Amygdala (tissue), 56 donors: ENCODE measurements at places on chromosomes 11 and 22.

DNA sequence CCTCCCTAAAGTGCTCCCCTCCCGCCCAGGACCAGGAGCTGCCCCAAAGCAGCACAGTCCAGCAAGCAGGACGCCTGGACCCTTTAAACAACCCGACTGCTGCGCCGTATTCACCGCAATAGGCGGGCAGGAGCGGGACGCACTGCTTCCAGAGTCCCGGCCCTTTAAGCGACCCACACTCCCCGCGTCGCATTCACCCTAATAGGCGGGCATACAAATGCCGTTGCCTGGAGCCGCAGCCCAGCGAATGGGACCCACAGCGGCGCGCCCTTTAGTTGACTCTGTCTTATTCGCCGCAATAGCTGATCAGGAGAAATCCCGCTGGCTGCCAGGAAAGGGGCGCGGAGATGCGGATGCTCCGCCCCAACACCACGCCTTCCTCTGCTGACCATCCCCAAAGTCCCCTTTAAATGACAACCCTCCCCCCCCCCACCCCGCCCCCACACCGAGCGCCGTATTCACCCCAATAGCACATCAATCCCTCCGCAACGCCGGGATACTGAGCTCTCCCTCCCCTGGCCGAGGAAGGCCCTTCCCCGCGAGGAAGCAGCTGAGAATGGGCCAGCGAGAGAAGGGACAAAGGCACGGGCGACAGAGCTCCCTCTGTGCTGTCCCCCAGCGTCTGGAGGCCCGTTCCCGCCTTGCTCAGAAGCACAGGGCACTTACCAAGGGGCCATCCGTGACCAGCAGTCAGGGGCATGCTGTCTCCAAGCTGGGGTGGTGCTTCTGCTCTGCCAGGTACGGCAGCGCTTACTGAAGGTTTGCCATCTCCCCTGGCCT lies 4.7 kb downstream of the OSBPL5 start:
- peak; percentile 87 for DNase-seq

GRCh38 chr22:19203834-19204233 lies 25.3 kb upstream of the SLC25A1 start:
- no peak for DNase-seq

GRCh38 chr11:28621753-28622152 lies 513.6 kb downstream of the METTL15 start:
- DNase-seq, result no peak

DNA sequence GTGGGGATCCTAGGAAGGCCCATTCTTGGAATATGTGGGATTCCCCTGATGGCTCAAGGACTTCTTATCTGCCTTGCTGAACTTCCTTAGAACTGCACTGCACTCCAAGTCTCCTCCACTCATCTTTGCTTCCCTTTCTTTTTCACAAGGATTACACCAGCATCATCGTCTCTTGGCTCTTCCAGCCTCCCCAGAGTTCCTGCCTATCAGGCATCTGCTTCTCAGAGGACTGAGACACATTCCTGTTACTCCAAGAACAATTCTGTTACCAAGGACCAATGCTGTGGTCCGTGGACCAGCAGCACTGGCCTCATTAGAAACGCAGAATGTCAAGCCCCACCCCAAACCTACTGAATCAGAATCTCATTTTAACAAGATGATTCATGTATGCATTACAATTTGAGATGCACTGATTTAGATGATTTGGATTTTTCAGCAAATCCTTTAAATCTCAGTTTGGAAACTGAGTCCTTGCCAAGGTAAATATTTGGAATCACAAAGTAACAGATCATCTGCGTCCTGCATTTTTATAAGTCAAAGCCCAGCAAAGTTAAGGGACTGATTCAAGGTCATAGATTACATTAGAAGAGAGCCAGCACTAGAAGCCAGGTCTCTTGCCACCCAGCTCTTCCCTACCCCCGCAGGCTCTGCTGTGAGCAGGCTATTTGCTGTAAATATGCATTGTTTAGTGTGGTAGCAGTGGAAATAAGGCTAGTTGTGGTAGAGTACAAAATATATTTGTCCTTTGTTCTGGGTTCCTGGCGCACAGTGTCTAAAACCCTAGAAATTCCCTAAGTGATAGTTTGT lies 110.9 kb downstream of the SWAP70 start:
- DNase-seq, result no peak

DNA sequence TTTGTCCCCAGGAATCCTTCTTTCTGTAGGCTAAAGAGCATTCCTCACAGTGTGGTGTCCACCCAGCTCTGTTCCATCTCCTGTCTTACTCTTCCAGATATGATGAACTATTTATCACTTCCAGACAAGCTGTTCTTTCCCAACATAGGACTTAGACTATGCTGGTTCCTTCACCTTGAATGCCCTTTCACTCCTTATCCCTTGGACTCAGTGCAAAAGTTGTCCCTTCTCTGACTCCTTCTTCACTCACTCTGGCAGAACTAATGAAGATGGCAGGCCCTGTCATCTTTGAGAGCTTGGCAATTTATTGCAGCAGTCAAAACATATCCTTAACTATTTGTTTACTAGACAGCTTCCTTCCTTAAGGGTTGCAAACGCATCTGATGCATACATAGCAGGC lies 3.5 kb upstream of the OSBP2 start:
- no peak for DNase-seq

- no peak for DNase-seq
Observed at GRCh38 chr22:37045958-37046357, 5.6 kb upstream of the KCTD17 start.

DNA sequence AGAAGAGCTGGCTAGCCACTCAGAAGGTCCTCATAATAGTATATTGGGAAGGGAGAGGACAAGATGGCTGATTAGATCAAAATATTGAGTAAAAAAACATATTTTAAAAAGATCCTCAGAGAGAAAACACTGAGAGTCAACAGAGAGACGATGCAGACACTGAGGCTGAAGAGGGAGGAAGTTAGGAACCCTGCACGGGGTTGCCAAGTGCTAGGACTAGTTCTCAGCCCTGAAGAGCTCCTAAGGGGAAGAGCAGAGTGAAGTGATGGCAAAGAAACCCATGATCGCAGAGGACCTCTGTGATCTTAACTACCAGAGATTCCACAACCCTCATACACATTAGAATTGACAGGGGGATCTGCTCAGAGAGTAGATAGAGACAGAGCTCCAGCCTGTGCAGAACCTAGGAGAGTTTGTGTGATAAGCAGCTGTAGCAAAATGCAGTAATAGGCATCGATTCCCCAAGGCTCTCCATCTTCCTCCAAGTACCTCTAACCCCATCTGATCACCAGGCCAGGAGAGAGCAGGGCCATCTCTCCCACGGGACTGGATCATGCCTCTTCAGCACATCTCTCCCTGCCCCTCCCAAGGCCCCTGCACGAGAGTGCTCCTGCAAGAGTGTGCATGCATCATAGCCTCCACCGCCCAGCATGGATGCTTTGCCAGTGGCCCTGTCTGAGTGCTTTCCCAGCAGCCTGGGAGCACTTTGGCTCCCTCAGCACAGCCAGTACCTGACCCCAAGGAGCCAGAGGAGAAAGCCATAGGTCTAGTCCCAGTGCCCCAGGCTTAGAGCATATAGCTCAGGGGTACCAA lies 41.2 kb upstream of the ARL14EP start:
- DNase-seq, result no peak

DNA sequence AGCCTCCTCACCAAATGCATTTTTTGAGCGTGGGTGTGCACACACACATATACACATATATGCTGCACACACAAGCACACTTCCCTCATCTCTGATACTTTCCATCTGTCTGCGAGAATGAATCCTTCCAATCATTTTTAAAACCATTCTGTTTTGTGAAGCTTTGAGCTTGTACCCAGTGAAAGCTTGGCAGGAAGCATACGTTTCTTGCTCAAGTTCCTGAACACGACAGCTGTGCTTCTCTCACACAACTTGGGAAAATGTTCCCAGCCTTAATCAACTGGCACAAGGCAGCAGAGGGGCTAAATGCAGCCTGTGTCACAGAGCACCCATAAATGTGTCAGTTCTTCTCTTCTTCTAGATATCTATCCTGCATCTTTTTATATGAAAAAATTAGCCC lies 524.0 kb upstream of the KIRREL3 start:
- no peak for DNase-seq

DNA sequence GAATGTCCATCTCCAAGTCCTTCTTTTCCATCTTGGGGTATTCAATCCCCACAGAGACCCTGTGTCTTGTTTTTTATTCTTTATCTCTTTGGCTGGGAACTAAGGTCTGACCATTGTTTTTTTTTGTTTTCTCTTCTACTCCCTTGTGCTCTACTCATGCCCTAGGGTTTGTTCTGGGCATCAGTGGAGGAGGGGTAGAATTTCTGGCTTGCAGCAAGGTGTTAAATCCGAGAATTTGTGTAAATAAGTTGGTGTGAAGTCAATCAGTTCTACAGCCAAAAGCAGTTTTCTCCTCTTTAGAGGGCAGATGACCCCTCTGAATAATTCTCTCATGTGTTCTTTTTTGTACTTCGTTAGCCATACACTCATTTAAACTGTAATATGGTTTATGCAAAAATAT lies 10.7 kb downstream of the CECR2 start:
- no peak for DNase-seq

DNA sequence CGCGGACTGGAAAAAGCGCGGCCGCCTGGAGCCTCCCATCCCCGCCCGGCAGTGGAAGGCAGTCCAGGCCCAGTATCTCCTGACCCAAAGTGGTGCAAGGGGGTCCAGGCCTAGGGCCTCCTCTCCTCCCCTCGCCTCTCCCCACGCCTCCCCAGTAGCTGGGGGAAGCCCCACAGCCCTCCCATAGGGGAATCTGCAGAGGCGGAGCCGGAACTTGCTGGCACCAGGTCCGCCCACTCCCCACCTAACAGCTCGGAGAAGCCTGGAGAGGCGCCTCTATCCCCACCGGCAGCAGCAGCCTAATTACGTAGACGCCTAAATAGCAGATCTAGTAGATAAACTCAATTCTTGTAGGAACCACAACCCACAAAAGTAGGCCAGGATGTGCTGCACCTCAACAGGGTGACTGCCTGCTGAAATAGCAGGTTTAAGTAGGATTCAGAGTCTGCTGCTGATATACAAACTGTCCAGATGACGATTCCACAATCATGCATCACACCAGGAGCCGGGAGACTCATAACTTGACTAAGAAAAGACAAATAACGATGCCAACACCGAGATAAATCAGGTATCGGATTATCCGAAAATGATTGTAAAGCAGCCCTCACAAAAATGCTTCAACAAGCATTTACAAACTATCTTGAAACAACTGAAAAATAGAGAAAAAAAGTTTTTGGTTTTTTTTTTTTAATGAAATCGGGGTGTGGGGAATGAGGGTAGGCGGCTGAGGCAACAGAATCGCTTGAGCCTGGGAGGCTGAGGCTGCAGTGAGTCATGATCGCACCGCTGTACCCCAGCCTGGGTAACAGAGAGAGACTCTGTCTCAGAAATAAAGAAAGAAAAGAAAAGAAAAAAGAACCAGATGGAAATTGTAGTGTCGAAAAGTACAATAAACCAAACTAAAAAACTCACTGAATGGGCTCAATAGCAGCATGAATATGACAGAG lies 11.4 kb upstream of the BRD1 start:
- no peak for DNase-seq

GRCh38 chr11:108199446-108200321 lies 22.8 kb downstream of the NPAT start:
- no peak for DNase-seq

- no peak for DNase-seq
Observed at GRCh38 chr11:85590848-85591483, 36.2 kb downstream of the DLG2 start.

DNA sequence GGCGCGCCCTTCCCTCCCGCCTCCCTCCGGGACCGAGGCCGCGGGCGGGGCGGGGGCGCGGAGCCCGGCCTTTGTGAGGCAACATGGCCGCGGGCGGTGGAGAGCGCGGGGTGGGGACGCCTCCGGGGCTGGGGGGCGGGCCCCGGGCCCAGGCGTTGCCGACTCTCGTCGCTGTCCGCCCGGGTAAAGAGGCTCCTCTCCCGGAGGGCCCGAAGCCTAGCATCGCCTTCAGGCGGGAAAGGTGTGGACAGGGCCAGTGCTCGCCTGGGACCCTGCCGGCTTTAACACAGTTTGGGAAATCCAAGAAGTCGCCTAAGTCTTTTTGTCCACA lies 369 bp downstream of the DGCR8 start:
- no peak for DNase-seq

- no peak for DNase-seq
Observed at GRCh38 chr22:45072322-45072903, 62.6 kb upstream of the PHF21B start.
